NAMALWA (cell line): ENCODE measurements at places on chromosomes 7 and 10.

- DNase-seq = no peak
Measured at GRCh38 chr10:69643779-69644657, 14.0 kb downstream of the FAM241B start.

- DNase-seq = no peak
Measured at GRCh38 chr10:88913127-88913526, 33.1 kb downstream of the STAMBPL1 start.

GRCh38 chr10:110033701-110034235, 26.0 kb downstream of the ADD3 start:
- no peak for DNase-seq

DNA sequence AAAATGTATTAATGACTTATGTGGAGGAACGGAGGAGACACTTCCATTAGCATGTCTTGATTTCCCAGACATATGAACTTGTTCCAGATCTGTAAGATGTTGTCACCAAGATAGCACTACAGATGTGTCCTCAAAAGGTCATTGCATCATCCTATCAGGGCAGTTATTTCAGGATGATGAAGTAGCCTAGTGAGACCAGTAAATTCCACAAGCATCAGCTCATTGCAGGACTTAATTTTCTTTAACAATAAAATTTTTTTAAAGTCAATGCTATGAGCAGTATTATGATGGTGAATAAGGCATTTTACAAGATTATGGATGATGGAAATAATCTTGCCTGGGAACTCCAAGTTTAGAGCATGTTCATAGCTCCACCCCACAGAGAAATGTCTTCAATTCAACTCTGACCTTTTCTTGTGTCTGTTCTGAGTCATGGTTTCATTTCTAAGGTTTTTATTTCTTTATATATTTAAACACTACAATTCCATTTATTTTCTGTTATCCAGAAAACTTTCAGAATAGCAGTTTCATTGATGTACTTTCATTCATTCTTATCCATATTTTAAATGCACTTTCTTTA, 1203.3 kb upstream of the CELF2 start:
- DNase-seq = no peak

- DNase-seq = no peak
Measured at GRCh38 chr7:138804618-138805017, 6.6 kb upstream of the ATP6V0A4 start.

DNA sequence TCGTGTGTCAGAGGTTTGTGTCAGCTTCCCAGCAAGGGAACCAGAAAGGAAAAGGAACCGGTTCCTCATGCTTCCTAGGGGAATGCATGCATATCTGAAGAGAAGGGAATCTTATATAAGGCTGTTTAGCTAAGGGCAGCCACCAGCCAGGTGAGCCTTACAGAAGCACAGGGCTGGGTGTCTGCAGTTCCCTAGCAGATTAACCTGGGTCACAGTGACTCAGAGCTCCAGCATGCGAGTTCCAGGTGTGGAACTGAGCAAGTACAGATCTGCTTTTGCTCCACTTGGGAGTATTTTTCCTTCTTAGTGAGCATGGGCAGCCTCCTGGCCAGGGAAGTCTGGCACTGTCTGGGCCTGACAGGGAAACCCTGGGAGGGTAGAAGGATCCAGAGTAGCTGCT, 957 bp upstream of the ANKRD2 start:
- no peak for DNase-seq

GRCh38 chr7:73799282-73800141, 29.4 kb upstream of the CLDN3 start:
- no peak for DNase-seq

DNA sequence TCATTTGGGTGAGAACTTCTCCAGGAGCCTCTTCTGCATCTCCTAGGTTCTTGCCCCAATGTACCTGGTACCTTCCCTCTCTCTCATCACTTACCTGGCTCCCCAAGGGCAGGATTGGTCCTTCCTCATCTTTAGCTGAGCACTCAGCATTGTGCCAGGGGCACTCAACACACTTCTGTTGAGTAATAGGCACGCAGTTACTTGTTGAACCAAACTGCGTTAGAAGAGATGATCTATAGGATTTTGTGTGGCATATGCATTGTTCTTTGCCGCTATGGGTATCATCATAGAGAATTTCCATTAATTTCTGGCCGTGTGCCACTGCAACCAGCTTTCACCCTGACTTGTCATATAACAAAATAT, 16.4 kb downstream of the TBXAS1 start:
- DNase-seq = no peak

- DNase-seq = no peak
Measured at GRCh38 chr7:6618621-6619020, 3.2 kb downstream of the ZNF853 start.

DNA sequence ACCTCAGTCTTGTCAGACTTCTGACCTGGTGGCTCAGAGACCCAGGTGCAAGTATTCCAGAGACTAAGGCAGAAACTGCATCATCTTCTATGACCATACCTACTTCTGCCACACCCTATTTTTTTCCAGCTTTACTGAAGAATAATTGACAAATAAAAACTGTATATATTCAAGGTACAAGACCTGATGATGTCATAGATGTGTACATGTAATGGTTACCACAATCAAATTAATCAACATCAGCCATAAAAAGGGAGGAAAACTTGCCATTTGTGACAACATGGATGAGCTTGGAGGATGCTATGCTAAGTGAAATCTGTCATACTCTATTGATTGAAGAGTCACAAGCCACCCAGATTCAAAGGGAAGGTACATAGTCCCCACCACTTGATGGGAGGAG, 815.6 kb downstream of the SORCS1 start:
- DNase-seq = no peak

GRCh38 chr10:65907199-65907712, 1018.6 kb upstream of the LRRTM3 start:
- no peak for DNase-seq

DNA sequence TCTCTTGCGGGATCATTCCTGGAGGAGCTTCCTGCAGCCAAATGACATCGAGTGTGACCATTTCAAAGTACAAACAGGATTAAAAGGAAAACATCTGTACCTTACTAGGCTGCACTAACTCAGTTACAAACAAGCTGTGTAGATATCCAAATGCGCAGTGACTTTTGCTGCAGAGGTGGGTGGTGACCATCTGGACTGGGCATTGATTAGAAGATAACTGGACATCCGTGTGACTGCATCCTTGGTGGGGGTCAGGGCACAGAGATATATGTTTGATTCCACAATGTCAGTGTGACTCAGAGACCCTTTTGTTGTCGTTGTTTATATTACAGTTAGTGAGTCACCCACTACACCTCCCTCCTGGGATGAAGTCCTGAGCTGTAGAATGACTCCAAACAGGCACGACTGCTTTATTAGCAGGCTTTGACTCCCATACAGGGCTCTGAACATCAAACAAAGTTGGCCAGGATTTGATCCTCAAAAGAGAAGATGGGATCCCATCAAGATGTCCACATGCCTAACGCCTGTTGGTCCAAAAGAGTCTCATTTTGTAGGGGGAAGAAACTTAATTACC, 56.7 kb upstream of the SDK1 start:
- no peak for DNase-seq

DNA sequence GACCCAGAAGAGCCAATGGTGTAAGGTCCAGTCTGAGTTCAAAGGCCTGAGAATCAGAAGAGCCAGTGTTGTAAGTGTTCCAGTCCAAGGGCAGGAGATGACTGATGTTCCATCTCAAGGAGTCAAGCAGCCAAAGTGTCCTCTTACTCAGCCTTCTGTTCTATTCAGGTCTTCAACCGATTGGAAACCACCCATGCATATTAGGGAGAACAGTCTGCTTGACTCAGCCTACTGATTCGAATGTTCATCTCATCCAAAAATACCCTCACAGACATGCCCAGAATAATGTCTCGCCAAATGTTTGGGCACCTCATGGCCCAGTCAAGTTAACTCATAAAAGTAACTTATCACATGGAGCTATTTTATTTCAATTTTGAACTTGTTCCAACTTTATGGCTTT, 2.9 kb upstream of the WDFY4 start:
- DNase-seq = no peak

- no peak for DNase-seq
Measured at GRCh38 chr10:35783305-35783838, 141.3 kb upstream of the FZD8 start.

- DNase-seq = no peak
Measured at GRCh38 chr7:41047789-41048191, 655.1 kb downstream of the INHBA start.

DNA sequence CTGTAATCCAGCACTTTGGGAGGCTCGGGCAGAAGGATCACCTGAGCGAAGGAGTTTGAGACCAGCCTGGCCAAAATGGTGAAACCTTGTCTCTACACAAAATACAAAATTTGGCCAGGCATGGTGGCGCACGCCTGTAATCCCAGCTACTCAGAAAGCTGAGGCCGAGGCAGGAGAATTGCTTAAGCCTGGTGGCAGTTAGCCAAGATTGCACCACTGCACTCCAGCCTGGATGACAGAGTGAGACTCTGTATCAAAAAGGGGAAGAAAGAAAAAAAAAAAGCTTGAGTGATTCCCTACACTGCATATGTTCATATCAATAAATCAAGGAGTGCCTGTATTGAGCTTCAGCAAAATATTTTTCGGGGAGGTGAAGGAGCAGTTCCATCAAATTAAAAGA, 45.8 kb upstream of the SRRM3 start:
- DNase-seq = peak; percentile 22

GRCh38 chr10:96705134-96705533, 15.2 kb downstream of the PIK3AP1 start:
- DNase-seq = peak; percentile 49

GRCh38 chr7:67725423-67725822, 728.8 kb downstream of the TYW1 start:
- no peak for DNase-seq

- no peak for DNase-seq
Measured at GRCh38 chr7:11655642-11656041, 176.4 kb downstream of the THSD7A start.

DNA sequence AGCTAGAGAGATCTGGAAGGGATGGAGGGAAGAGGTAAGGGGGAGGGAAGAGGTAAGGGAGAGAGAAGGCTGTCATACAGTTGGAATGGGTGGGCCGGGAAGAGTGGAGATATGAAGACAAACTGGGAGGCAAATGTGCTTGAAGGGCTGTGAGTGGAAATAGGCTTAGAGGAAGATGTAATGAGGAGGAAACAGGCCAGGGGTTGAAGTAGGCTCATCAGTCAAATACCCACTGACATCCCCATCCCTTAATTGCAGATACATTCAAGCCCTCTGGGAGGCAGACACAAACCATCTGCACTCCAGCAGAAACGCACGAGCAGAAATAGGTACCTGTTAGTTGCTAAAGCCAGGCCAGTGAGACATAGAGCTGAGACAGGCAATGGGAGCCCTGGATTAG, 2.1 kb downstream of the SYNPO2L start:
- peak; percentile 10 for DNase-seq

- no peak for DNase-seq
Measured at GRCh38 chr7:92758796-92759431, 77.5 kb downstream of the CDK6 start.

- DNase-seq = no peak
Measured at GRCh38 chr7:35871856-35872255, 71.0 kb downstream of the SEPTIN7 start.

DNA sequence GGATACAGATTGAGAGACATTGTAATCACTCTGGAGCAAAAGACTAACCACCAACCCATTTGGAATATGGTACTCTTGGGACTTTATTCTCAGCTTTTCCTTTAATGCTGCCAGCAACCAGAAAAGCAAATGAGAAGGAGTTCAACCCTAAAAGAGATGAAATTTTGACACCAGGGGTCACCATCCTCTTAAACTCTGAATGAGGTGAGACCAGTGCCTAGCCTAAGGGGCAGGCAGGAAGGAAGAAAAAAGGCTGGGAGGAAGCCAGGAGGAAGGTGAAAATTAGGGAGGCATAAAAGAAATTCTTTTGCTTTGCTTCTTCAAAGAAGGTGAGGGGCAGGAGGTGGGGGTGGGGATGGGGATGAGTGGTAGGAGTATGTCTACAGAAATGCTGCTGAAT, 135.8 kb downstream of the JAZF1 start:
- DNase-seq = no peak

DNA sequence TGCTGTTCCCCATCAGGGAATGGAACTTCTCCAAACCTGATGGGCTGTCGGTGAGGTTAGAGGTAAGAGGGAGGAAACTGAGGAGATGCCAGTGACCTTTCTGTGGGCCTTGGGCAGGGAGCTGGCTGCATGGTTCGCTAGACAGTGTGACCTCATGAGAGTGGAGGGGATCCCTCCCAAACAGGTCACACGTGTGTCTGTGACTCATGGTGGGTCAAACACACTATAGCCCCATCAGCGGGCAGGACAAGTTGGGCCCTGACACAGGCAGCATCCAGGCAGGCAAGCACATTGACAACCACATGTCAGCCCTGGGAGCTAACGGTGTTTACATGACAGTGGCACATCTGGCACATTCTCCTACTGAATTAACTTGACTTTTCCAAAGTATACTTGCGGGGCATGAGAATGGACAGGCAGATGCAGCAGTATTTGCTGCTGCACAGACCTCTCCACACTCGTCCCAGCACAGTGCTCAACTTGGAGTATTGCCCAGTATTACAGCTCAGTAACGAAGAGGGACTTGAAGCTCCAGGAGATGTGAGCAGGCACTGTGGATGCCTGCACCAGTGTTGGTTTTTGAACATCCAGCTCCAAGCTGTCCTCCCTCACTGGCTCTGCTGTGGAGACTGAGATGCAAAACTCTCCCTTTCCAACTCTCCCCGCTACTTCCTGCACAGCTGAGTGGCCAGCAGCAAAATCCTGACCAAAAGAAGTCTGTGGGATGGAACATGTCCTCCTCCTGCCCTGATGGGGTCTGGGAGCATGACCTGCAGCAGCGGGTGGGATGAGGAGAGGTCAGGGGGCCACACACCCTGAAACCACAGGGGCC, 199.6 kb downstream of the WDR37 start:
- no peak for DNase-seq

- no peak for DNase-seq
Measured at GRCh38 chr10:88456730-88457129, 126.4 kb downstream of the RNLS start.
